ENCODE measurements at places on chromosomes 2 and 18.

DNA sequence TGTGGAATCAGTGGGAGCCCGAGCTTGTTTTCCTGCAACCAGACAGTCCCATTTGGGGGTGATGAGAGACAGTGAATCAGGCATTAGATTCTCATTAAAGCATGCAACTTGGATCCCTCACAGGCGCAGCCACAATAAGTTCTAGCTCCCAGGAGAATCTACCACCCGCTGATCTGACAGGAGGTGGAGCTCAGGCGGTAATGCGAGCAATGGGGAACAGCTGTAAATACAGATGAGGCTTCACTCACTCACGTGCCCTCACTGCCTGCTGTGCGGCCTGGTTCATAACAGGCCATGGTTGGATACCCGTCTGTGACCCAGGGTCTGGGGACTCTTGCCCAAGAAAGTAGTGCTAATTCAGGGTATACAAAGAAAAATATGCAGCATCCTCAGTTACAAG, 144.8 kb upstream of the RGPD4 start:
- DNase-seq = no peak

- DNase-seq = no peak
Observed at GRCh38 chr18:26803643-26804042, 61.9 kb downstream of the AQP4 start.

GRCh38 chr2:203918839-203919238, 17.7 kb upstream of the ICOS start:
- no peak for DNase-seq

DNA sequence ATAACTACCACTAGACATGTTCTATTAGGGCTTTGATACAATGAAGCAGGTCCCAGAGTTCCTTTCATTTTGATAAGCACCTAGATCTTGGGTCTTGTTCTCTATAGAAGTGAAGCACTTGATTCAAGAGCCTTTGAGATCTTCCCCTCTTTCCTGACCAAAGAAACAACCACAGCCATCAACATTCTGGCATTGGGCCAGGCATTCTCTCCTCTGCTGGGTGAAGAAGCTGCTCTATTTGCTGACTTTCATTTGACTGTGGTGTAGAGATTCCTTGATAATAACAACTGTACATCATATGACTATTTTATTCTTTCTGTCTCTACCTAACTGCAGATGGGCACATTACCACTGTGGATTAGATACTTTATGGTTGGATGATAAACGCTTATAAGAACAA, 96.6 kb upstream of the LYPD1 start:
- DNase-seq = no peak

- DNase-seq = no peak
Observed at GRCh38 chr2:206981086-206981674, 41.9 kb downstream of the CPO start.

All from BJ (cell line).